Cardiac muscle cell (in vitro differentiated cells and primary cell): ENCODE measurements at places on chromosomes 5 and 9.

GRCh38 chr9:99870126-99870525, 36.3 kb upstream of the STX17 start:
- no peaks in the 10 kb centered on the region for H3K27me3 ChIP-seq
- no peaks in the 10 kb centered on the region for H3K4me1 ChIP-seq
- H3K27ac ChIP-seq: no peak overlapping the region
- no peaks in the 10 kb centered on the region for H3K36me3 ChIP-seq

DNA sequence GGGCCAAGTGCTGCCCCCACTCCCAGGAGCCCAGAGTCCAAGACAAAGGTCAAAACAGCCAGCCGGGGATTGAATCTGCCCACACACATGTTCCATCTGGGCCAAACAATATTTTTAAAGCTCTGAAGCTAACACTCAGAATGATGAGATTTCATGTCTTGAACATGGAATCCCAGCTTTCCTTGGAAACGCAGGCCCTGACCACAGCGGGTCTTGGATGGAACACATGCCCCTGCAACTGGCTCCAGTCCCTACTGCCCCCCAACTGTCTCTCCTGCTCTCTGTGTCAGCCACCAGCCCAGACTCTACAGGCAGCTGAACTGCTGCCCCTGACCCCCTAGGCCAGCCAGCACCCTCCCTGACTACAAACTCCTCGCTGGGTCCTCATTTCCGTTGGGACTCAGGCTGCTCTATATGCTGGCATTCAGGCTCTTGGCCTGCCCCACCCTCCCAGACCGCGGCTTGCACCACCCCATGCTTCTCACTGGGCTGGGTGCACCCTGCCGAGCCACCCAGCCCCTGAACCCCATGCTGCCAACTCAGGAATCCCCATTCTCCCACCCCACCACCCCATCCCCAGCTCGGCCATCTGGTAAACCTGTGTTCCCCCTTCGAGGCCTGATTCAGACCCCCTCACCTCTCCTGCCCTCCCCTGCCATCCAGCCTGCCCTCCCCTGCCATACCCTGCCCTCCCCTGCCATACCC, 71.7 kb downstream of the ADAMTS2 start:
- no peak overlapping the region for H3K4me3 ChIP-seq
- H3K27ac ChIP-seq: no peak overlapping the region
- no peak for DNase-seq
- H3K36me3 ChIP-seq: no peaks in the 10 kb centered on the region

GRCh38 chr9:86945728-86946200, 1.5 kb downstream of the GAS1 start:
- H3K4me1 ChIP-seq: peaks cover 26% of the 10 kb centered on the region
- H3K4me3 ChIP-seq: peak overlapping the region; percentile 84
- H3K36me3 ChIP-seq: no peaks in the 10 kb centered on the region
- peak; percentile 60 for DNase-seq

- no peaks in the 10 kb centered on the region for H3K27me3 ChIP-seq
- DNase-seq: no peak
- H3K4me3 ChIP-seq: no peak overlapping the region
- no peak overlapping the region for H3K27ac ChIP-seq
- no peaks in the 10 kb centered on the region for H3K4me1 ChIP-seq
These were observed 760.6 kb downstream of the TLE1 start for GRCh38 chr9:80928697-80929096.

DNA sequence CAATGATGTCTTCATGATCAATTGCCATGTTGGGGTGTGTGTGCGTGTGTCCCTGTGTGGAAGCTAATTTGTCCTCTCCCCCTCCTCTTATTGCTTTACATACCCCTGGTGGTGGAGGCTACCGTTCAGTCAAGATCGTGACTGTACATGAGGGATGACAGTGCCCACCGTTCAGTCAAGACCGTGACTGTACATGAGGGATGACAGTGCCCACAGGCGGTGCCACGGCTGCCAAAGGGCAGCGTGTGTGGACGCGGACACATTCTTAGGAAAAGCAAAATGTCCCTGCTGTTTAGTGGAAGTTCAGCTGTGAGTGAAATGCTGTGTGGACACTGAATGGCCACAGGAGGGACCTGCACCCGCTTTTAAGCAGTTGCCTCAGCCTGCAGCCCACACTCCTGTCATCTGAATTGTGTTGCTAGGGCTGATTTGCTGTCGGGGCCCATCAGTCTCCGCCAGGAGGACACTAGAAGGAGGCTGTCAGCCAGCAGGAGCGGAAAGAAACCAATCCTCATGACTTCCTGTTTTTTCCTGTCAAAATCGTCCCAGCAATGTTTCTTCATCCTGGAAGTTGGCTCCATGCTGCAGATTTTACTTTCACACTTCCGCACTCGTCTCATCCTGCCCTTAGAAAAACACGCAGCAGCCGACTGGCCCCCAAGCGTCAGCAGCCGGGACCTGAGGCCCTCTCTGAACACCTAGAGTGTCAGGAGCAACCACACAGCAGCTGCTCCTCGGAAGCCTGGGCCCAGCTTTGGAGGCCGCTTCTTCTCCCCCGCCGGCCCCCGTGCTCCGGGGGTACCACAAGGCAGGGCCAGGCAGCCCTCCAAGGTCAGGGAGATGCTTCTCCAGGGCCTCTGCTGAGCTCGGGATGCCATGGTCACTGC, 9.1 kb downstream of the OR2V1 start:
- H3K36me3 ChIP-seq: no peaks in the 10 kb centered on the region
- no peaks in the 10 kb centered on the region for H3K27me3 ChIP-seq
- no peaks in the 10 kb centered on the region for H3K4me1 ChIP-seq

GRCh38 chr9:79644601-79645000, 72.8 kb downstream of the TLE4 start:
- no peak overlapping the region for H3K27ac ChIP-seq
- H3K4me1 ChIP-seq: no peaks in the 10 kb centered on the region
- H3K36me3 ChIP-seq: no peaks in the 10 kb centered on the region
- no peaks in the 10 kb centered on the region for H3K27me3 ChIP-seq
- H3K4me3 ChIP-seq: no peak overlapping the region

GRCh38 chr5:122656160-122656559, 118.7 kb upstream of the SNX2 start:
- no peak for DNase-seq
- H3K36me3 ChIP-seq: no peaks in the 10 kb centered on the region
- H3K4me3 ChIP-seq: no peak overlapping the region
- no peaks in the 10 kb centered on the region for H3K27me3 ChIP-seq
- no peak overlapping the region for H3K27ac ChIP-seq

DNA sequence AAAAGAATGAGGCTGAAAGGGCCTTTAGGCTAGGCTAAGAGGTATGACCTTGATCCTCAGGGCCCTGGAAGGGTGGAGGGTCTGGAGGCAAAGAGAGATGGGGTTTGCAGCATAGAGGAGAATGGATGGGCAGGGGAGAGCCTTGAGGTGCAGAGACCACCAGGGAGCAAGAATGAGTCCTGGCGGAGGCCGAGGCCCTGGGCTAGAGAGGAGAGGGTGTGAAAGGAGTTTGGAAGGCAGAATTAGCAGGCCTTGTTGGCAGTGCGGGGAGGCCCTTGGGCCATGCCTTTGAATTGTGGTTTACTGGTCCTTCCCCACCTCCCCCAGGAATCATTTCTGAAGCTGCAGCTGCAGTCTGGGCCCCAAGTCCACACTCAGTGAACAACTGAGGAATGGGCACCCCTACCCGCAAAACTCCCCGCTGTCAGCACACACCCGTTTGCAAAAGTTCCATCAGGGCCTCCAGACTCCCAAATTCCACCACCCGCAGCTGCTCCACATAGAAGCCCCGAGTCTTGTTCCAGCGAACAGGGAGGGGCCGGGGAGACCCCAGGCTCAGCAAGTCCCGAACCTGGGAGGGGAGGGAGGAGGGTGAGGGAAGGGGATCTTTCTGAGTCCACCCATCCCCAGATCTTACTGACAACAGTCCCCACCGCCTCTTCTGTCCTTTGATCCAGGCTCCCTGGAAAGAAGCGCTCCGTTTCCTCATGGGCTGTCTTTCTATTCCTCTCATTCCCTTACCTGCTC, 2.1 kb downstream of the KIF12 start:
- H3K4me1 ChIP-seq: no peaks in the 10 kb centered on the region
- no peak overlapping the region for H3K27ac ChIP-seq
- H3K4me3 ChIP-seq: no peak overlapping the region
- peaks cover 45% of the 10 kb centered on the region for H3K27me3 ChIP-seq
